NCI-H1930 (cell line): ENCODE measurements at places on chromosomes 5 and 9.

- no peak for DNase-seq
Observed at GRCh38 chr5:150026682-150027172, 26.2 kb downstream of the HMGXB3 start.

- no peak for DNase-seq
Observed at GRCh38 chr9:115069302-115069701, 48.7 kb downstream of the TNC start.

DNA sequence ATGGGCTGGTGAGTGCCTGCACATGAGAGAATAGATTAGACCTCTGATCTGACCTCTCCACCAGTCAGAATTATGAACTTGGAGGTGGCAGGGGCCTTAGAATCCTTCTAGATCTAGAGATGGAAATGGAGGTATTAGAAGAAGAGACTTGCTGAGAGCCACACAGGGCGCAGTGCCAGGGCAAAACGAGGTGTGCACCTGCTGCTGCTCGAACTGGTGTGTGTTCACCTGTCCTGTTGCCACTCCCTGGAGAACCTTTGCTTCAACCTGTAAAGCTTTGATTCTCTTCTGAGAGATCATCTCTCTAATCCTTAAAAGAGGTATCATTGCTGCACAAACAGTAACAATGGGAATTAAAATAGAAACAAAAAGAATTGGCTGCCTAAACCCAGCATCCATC lies 24.9 kb downstream of the FRMPD1 start:
- DNase-seq = no peak

- no peak for DNase-seq
Observed at GRCh38 chr9:117744856-117745389, 40.7 kb downstream of the TLR4 start.

DNA sequence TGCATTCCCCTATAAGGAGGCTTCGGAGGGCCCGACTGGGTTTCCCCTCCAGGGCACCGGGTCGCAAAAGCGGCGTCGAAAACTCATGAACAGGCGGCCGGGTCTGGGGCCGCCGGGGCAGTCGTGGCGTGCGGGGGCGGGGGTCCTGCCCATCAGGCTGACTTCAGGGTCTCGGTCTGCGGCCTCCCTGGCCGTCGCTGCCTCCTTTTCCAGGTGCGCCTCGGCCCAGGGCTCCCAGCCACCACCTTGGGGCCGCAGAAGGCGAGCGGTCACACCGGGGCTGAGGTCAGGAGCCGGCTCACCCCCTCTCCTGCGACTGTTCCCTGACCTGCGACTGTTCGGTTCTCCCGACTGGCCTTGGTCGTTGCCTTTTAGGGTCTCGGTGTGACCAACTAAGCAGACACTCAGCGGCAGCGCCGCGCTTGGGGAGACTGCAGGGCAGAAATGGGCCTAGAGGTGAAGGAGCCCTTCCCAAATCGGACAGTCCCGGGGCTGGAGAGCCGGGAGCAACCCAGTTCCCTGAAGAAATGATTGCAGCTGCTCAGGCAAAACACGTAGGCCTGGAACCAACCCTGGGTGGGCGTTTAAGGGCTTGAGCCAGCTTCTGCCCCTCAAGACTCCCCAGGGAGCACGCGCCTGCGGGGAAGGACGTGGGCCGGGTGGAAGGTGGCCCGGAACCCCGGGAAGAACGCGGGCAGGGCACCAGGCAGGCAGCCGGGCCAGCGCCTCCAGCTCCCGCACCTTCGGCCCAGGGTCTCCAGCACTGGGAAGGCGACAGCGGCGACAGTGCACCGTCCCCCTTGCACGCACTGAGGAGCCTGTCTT lies 11.2 kb downstream of the IRX2 start:
- DNase-seq = no peak

- no peak for DNase-seq
Observed at GRCh38 chr9:114416290-114416689, 28.5 kb upstream of the AKNA start.
